Thyroid gland (tissue), 4 donors: ENCODE measurements at places on chromosomes 7 and 10.

GRCh38 chr7:17600340-17600752 lies 301.9 kb downstream of the AHR start:
- no peak for DNase-seq

- DNase-seq = no peak
Observed at GRCh38 chr7:157193274-157193673, 54.5 kb downstream of the UBE3C start.

DNA sequence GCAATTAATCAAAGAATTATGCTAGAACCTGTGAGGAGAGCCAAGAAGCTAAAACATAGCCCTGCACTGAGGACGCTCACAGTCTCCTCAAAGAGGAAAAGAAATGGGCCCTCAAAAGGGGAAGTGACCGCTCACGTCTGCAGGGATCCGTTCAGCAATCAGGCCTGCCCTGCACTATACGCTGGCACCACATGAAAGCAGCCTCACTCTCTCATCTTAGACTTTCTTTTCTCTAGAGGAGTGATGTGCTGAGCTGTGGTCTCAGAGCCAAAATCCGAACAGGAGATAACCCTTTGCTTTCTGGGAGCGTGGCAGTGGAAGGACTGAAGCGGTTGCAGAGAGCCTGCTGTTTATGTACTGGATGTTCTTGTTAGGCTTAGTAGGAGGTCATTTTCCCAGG lies 6.3 kb upstream of the IL2RA start:
- no peak for DNase-seq

GRCh38 chr10:99583687-99584086 lies 36.6 kb downstream of the SLC25A28 start:
- DNase-seq = no peak

DNA sequence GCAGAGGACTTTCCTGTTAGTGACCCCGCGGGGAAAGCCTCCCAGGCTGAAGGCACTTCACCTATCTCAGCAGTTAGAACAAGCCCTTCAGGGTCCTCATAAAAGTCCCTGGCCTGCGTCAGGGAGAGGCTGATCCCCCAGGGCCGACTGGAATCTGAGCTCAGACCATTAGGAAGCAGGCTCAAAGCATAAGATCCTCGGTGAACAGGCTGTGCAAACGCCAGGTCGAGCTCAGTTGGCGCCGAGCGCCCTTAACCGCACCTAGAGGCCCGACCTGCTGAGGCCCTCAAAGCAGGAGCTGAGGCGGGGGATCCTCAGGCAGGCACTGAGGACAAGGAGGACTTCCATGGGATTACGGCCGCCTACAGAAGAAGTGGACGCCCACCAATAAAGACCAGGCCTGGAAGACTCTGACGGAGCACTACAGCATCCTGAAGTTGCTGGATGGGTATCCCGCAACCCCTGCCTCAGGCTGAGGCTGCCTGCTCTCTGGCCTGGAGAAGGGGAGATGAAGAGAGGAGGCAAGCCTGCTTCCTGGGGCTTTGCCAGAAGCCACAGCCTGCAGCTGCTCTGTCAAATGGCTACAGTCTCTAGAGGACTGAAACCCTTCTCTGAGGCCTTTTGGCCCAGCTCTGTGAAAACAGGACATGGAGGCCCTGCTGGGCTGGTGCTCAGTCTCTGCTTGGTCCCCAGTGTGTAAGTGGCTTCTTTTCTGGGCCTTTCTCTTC lies 29.9 kb downstream of the LIPJ start:
- DNase-seq = no peak

DNA sequence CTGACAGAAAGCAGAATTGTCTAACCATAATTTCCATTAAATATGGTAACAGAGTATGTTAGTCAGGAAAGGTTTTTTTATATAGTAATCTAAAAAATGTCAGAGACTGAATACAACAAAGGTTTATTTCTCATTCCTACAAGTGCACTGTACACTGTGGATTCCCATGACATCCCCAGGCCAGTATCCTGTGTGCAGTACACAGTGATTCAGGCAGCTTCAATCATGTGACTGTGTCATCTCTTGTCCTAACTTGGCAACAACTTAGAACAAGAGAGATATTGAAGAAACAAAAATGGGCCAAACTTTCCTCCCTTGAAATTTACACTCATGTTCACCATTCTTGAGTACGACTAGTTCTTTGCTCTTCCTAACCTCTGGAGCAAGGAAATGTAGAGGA lies 189.8 kb upstream of the SEMA3A start:
- no peak for DNase-seq
